Left hindlimb (tissue), 1 donor: ENCODE measurements at places on chromosomes 13 and 19.

GRCh38 chr19:13899393-13899792 is 6.5 kb downstream of the BRME1 start:
- no peak for DNase-seq

DNA sequence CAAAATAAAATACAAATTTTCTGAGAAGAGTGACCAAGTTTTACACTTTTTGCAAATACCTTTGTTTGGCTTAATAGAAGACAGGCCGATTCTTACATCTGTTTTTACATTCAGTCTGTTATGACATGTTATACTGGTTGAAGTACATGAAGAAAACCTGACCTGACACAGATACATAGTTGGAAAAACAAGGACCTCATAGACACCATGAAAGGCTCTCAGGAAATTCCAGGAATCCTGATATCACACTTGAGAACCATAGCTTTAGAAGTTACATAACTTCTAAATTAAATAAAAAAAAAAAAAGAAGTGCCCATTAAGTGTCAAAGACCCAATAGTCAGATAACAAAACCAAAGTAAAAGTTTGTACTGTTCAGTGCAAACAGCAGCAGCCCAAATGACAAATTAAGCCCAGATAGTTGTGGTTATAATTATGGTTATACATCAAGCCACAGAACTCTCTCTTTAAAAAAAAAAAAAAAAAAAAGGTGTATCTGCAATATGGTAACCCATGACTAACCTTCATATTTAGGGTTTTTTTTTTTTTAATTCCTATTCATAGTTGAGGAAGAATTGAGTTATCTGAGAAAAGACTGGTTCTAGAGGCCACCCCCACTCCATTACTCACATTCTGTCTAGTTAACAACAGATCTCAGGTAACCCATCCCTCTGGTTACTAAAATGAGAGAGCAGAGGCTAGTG is 19.8 kb downstream of the RBM26 start:
- no peak for DNase-seq

GRCh38 chr13:22262001-22262885 is 591.4 kb downstream of the FGF9 start:
- no peak for DNase-seq

- DNase-seq: no peak
Measured at GRCh38 chr19:41355802-41356201, 2.1 kb upstream of the TGFB1 start.

GRCh38 chr13:47186471-47186870 is 289.6 kb upstream of the HTR2A start:
- no peak for DNase-seq

GRCh38 chr13:86960876-86961275 is 710.3 kb upstream of the SLITRK5 start:
- DNase-seq: no peak

DNA sequence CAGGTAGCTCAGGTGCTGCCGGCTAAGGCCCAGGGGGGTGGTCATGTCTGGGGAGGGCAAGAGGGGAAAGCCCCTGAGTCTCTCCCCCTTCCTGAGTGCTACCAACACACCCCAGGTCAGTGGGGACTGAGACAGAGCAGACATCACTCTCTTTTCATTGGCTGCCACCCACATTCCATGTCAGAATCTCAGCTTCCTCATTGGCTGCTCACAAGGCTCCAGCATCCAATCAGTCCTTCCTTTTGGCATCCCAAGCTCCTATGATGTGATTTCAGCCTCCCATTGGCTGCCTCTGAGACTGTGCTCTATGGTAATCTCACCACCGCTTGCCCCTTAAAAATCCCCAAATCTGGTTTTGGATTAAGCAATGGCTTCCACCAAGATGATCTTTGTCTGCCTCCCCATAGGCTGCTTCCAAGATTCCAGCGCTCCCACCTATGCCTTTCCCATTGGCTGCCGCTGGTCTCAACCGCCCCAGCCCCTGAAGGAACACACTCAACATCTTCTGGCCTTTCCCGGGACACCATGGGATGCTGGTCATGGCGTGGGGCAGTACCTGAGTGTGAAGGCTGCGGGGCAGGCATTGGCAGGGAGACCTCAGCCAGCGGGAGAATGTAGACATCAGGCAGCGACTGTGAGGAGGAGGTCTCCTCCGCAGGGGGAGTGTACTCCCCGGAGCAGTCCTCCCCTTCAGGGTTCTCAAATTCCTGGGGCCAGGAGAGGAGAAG is 2.0 kb downstream of the LMTK3 start:
- DNase-seq: no peak
